ENCODE measurements at places on chromosomes 3 and 15.

GRCh38 chr3:117756563-117756962, 1047.0 kb downstream of the TUSC7 start:
- DNase-seq = no peak

DNA sequence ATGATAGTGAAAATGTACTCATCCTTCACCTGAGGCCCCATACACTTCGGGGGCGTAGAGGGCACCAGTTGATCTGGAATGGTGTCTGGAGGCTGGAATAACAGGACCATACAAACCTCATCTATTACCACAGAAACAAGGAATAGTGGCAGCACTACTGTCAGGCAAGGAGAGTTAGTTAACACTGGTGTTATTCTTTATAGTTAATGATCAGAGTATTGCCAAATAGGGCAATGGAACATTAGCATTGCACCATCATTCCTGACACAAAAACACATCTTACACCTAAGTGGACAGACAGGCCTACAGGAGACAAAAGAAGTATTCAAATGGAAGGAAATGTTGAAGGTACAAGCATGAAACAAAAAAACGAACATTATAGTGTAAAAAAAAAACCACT, 137.0 kb upstream of the UBP1 start:
- DNase-seq = no peak

DNA sequence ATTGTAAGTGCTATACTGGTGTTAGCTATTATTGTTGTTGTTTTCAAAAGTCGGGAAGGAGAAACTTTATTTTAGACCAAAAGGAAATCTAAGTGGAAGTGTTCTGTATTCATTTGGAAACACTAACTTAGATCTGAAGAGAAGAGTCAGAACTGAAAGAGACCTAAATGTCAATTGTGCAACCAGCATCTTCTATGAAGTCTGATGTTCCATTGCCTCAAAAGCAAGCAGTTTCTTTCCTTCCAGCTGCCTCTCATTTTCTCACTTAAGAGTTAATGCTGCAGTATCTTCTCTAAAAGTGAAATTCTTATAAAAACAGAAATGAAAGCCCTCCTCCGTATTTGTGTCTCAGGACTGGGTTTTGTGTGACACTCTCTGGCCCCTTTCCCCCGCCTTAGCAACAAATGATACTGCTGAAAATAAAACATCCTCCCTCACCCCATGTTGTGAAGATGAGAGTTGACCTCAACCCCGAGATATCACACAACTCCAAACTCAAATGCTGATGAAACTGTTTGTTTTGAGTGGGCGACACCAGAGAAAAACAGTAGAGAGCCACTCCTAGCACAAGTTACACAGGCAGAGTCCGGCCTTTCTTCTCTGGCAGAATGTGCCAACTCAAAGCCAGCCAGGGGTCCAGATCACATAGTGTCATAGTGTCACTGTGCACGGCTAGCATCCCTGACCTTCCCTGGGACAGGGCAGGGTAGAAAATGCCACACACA, 48.9 kb downstream of the GLDN start:
- DNase-seq = no peak

DNA sequence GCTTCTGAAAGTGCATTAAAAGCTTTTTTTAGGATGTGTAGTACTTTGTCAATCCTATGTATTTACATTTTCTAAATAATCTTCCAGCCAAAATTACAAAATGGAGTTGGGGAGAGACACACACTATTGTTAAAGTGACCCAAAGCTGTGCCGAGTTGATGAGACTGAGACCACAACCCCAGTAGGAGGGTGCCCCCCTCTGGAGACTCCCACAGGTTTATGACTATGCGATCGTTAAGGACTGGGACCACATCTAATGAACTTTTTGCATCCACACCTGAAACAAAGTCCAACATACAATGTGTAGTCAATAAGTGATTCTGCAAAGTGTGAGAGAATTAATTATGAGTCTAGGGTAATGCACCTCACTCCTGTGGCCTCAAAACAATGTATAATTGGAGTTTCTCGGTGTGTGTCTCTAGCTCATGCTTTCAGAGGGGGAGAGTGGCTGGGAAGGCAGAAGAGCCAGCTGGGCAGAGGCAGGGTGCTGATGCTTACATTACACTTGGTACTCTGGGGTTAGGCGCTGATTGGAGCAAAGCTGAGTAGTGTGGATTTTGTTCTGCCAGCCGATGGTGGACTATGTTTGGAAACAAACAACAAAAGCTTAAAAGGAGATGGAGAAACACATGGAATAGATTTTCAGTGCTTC, 102.8 kb downstream of the KCNH8 start:
- DNase-seq = no peak

GRCh38 chr3:159761848-159762635, 226.6 kb upstream of the IL12A start:
- DNase-seq = peak; percentile 42

- DNase-seq = no peak
Measured at GRCh38 chr15:34794590-34795206, 651 bp downstream of the ACTC1 start.

DNA sequence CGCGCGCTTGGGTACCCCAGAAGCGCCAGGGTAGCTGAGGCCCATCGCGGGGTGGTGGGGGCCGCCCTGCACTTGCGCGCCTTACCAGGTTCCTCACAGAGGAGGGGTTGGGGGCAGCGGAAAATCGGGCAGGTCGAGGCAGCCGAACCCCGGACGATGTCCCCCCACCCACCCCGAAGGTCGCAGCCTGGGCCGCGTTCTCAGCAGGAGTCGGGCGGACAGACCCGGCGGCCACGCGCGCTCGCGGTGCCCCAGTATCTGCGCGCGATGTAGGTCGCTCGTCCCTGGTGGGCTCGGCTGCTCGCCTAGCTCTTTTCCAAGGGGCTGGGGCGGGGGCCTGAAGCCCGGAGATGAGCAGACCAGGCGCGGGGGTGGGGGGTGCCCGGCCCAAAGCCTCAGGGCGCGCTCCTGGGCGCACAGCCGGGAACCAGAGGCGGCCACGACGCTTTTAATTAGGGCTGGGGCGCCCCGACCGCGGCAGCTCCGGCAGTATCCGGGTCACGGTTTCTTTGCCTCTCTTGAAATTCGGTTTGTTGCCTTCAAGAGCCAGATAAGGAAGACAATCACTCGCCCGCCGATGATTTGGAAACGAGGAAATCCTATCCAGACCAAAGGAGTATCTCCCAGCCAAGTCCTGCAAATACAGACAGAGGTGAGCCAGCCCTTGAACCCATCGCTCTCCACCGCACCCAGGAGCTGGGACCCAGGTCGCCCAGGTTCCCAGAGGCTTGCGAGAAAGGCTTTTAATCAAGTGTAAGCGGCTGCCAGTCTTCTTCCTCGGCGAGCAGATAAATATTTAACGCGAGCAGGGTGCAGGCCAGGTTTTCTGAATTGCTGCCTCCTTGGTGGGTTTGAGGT, 4.6 kb downstream of the SKOR1 start:
- DNase-seq = no peak

DNA sequence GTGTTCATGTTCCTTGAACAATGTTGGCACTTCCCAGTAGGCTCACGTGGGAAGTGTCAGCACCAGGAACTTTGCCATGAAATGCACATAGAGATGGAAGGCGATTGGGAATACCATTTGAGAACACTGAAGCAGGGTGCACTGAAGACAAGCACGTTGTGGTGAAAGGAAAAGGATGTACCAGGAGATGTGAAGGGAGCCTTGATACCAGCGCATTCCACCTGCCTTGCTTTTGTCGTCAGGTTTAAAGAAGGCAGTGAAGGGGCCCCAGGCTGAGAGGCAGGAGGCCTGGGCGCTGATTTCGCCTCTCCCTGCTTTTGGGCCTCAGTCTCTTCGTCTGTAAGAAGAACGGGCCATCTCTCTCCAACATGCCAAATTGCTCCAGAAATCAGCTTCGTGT, 194.5 kb upstream of the HES1 start:
- no peak for DNase-seq

DNA sequence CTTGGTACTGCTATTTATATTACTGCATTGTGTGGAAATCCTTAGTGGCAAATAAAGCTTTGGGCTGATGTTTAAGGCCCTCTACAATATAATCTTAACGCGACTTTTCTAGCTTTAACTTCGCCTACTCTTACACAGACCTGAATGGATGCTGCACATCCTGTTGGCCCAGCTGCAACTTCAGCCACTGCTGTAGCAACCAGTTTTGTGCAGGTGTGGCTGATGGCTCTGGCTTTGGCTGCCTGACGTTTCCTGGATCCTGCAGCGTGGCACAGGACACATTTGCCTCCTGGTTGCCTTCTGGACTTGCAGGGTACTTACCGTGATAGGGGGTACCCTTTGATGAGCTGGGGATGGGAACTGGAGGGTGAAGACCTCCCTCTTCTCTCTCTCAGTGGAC, 20.2 kb upstream of the ERICH6 start:
- no peak for DNase-seq

DNA sequence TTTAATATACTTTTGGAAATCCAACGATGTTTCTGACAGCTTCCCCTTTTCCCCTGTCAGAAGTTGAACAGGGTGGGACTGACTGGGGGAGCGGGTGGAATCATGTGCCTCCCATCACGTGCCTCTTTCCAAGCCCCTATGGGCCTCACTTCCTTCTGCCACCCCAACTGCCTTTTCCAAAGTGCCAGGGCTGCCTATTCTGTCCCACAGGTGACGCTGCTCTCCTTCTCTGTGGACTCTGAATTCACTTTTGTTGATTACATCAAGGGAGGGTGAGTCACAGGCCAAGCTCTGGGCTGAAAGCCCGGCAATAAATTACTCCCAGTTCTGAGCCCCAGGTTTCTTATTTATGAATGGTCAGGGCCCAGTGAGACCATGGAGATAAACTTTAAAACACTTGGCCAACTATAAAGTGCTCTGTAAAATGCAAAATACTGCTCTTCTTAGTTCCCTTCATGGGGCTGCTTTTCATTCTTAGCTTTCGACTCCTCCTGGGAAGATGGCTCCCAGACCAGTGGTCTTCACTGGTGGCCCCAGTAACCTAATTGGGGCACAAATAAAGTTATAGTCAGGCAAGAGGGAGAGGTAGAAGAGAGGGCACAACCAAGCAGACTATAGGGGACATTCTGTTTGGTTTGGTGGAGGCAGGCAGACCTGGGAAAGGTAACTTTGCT, 12.3 kb downstream of the CPNE9 start:
- peak; percentile 83 for DNase-seq

DNA sequence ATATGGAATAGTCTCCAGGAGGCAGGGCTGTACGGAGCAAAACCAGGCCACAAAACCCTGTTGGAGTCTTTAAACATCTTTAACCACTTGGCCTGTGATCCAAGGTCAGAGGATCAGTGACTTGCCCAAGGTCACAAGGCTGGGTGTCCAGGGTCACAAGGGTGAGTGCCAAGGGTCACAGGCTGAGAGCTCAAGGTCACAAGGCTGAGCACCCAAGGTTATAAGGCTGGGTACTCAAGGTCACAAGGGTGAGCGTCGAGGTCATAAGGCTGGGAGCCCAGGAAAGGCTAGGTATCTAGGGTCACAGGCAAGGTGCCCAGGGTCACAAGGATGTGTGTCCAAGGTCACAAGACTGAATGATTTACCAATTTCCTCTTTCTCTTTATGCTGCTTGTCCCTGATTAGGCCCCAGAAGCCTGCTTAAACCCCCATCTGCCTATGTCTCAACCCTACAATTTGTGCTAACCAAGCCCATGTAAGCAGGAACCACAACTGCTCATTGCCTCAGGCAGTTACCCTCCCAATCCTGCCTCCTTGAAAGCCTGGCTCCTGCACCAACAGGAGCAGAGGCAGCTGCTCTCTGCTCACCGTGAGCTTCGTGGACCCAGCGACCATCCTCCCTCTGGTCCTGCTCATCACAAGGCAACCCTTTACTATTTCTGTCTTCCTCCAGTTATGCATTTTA, 51.5 kb downstream of the MGLL start:
- DNase-seq = no peak

DNA sequence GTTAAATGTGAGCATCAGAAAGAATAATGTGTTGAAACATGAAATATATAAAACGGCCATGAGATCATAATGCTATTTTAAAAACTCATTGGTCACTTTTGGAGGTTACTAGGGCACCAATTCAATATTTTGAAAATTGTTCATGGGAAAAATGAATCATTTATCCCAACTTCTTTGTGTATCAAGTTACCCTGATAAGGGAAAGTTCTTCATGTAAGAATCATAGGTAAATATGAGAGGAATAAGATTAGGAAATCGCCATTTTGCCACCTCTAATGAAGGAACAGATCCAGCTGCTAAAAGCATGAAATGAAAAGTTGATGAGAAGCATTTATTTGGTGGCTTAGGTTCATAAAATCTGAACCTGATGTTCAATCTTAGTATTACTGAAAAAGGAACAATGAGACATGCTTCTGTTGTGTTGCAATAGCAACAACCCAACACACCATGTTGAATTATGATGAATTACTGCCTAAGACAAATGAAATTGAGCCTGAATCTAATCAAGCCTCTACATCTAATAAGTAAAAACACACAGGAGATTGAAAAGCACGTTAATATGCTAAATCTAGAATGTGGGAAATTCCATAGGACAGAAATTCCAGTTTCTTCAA, 32.5 kb downstream of the ABHD5 start:
- no peak for DNase-seq

DNA sequence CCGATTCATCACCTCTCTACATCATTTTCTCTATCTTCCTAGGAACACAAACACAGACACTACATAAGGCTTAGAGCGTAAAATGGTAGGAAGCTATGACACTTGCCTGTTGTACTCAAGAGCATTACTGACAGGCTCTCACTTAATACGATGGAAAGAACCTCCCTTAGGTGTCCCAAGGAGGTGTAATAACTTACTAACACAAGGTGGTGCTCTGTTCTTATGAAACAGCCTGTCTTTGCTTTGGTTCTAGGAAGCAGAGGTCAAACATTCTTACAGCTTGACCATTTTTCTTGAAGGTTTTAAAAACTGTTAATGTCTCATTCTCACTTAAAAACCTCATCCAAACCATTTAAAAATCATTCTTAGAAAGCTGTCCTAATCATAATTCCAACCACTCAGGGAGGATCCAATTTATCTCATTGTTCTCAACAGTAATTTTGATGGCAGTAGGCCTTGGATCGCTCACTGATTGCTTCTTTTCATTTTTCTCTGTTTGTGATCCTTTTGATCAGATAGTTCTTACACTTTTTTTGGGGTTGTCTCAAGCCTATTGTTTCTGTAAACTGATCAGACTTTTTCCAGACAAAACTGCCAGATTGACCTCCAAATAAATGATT, 317.8 kb upstream of the AGTR1 start:
- peak; percentile 49 for DNase-seq

DNA sequence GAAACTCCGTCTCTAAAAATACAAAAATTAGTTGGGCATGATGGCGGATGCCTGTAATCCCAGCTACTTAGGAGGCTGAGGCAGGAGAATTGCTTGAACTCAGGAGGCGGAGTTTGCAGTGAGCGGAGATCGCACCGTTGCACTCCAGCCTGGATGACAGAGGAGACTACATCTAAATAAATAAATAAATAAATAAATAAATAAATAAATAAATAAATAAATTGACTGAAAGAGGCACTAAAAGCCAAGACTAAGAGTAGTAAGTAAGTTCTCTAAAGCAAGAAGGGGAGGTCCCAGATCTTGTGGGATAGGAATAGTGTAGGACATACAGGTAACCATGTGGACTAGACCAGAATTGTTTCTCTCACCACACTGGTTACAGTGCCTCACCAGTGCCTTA, 40.0 kb downstream of the TLNRD1 start:
- no peak for DNase-seq
